Activated CD4-positive, alpha-beta T cell treated with anti-CD3 and anti-CD28 coated beads, Interleukin-2, amount 50 U/mL, for 24 hours (primary cell): ENCODE measurements at places on chromosomes 1 and 21.

- no peak for DNase-seq
These were observed 70.4 kb downstream of the TUT4 start for GRCh38 chr1:52482326-52483004.

DNA sequence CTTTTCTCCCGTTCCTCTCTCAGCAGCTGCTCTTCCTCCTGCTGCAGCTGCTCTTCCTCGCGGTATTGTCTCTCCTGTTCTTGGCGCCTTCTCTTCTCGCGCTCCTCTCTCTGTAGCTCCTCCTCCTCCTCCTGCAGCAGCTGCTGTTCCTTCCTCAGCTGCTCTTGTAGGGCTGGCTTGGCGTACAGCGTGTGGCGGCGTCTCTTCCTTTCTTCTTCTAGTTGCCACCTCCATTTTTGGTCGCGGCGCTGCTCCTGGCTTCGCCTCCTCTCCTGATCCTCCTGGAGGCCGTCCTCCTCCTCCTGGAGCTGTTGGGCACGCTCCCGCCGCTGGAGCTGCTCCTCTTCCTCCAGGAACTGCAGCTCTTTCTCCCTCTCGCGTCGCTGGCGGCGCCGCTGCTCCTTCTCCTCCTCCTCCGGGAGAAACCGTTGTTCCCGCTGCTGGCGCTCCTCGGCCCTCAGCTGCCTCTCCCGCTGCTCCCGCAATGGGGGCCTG, 4.8 kb downstream of the TCHH start:
- no peak for DNase-seq

- DNase-seq, result no peak
These were observed 86.5 kb downstream of the RASAL2 start for GRCh38 chr1:178180405-178180804.

DNA sequence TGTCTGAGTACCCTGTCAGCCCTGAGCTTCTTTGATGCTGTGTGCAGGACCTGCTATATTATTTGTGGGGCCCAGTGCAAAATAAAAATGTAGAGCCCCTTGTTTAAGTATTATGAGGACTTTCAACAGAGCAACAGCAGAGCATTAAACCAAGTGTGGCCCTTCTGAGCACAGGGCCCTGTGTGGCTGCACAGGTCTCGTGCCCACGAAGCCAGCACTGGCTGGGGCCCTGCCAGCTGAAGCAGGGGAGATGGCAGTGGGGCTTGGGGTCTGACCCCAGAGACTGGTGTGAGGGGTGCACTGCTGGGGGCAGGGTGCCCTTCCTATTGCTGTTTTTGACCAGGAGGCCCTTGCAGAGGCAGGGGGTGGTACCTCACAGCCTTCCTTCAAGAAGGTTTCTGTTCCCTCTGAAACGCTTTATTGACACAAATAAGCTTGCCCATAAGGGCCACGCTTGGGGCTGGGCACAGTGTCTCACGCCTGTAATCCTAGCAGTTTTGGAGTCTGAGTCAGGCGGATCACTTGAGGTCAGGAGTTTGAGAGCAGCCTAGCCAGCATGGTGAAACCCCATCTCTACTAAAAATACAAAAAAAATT, 2.2 kb upstream of the SEMA4A start:
- DNase-seq, result no peak

DNA sequence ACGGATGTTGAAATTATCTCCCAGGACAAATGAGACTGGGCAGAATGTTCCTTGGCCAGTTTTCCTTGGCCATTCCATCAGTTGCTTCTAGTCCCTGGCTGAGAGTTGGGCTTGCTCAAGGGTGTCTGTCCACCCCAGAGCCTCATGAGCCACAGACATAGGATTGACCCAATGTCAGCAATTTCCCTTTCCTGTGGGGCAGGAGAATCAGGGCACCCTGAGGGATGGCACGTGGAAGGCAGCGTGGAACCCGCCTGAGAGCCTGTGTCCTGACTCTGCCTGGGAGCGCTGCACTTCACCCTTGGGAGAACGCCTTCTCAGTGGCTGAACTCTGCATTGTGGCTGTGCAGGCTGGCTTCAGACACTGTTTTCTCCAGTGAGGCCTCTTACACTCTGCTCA, 71.3 kb upstream of the B3GALNT2 start:
- DNase-seq, result no peak

GRCh38 chr1:190578017-190578416, 100.4 kb upstream of the BRINP3 start:
- DNase-seq, result no peak
